ENCODE measurements at places on chromosomes 12 and 14.
A peak's percentile ranks its signal among the peaks of the same experiment; 100 is the strongest.

DNA sequence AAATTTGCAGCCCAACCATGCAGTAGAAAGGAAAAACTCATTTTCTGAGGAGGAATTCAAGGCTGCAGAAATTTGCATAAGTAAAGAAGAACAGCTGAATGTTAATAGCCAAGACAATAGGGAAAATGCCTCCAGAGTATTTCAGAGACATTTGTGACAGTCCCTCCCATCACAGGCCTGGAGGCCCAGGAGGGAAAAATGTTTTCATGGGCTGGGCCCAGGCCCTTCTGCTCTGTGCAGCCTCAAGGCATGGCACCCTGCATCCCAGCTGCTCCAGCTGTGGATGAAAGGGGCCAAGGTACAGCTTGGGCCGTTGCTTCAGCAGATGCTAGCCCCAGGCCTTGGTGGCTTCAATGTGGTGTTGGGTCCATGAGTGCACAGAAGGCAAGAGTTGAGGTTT is 62.3 kb downstream of the ATXN7L3B start:
- no peak for DNase-seq

DNA sequence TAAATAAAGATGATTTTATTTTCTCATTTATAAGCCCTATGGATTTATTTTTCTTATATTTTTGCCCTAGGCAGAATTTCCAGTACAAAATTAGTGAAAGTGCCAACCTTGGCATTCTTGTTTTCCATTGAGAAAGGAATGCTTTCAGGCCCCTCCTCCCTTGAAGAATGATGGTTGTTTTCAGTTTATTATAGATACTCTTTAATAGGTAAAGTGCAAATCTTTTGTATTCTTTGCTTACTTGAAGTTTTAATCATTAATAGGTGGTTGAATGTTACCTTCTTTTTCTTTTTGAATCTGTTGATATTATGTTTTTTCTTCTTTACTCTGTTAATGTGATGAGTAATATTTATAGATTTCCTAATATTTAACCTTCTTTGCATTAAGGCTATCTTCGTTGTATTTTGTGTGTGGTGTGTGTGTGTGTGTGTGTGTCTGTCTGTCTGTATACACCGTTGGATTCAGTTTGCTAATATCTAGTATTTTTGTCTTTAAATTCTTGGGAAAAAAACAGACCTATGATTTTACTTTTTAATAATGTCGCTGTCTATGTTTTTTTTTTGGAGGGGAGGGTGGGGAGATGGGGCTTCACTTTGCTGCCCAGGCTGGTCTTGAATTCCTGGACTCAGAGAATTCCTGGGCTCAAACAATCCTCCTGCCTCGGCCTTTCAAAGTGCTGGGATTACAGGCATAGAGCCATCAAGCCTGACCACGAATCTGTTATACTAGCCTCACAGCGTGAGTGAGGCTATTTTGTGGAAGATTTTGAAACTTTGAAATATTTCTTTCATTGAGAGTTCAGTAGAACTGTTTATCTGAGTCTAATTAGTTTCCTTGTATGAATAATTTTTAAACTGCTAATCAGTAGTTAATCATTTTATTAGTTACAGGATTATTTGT is 13.5 kb downstream of the SRGAP1 start:
- DNase-seq = no peak

GRCh38 chr14:61462566-61463193 is 141.3 kb downstream of the PRKCH start:
- DNase-seq = peak; percentile 54

- DNase-seq = peak; percentile 91
Observed at GRCh38 chr12:47863467-47863866, 41.3 kb downstream of the VDR start.

DNA sequence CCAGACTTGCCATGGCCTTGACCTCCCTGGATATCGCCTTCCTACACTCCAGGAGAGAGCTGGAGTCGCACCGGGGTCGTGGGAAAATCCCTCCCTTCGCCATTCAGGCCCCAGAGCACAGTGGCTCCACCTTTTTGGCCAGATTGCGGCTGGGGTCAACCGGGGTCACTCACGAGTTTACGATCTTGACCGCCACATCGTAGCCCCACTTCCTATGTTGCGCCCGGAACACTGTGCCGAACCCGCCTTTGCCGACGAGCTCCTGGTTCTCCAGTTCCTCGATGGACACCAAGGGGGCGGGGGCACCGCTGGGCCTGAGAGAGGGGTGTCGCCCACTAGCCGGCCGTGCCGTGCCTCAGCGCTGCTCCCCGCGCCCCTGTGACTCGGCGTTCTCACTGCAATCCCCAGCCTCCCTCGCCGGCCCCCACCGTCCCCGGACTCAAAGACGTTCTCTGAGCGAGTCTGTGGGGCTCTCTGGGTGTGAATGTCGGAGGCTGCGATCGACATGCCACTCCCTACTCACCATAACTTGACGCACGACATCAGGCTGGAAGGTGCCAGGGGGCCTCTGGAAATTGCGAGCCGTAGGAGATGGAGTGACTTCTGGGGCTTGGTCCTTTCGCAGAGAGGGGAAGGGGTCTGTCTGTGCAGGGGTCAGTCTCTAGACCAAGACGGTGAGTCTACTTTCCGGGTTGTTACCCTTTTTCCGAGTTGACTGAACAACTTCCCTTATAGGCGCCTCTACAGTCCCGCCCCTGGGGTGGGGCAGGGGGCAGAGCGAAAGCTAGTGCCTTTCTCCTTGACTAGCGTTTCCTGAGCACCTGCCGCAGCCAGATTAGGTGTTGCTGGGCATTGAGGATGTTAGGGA is at the start of gene RIPK3:
Gene RIPK3, minus strand, starts transcription at position 708 of the 868 bp plus-strand sequence. Its CDS starts 165 bp downstream, at position 543.
- no peak for DNase-seq

- no peak for DNase-seq
Observed at GRCh38 chr12:101229841-101230241, 19.8 kb upstream of the SLC5A8 start.

GRCh38 chr12:11916771-11917170 is 154.0 kb upstream of the BCL2L14 start:
- no peak for DNase-seq

GRCh38 chr12:21323736-21324135 is 11.0 kb downstream of the SLCO1A2 start:
- DNase-seq = no peak

DNA sequence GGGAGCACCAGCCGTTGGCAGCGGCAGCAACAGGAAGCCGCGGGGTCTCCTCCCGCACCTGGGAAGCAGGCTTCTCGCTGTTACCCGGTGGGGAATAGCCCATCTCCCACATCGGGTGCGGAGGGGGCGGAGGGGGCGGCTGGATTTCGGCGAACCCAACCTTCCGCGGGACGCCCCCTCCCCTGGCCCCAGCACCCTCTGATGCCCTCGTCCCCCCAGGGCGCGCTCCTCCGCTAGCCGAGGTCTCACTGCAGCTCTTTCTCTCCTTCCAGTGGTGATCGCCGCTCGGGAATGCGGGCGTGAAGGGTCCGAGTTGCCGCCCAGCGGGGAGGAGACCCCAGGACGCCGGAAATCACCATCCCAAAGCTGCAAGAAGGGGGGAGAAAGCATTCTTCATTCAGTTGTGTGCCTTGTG is 303 bp downstream of the SAMD4A start:
- DNase-seq = no peak

DNA sequence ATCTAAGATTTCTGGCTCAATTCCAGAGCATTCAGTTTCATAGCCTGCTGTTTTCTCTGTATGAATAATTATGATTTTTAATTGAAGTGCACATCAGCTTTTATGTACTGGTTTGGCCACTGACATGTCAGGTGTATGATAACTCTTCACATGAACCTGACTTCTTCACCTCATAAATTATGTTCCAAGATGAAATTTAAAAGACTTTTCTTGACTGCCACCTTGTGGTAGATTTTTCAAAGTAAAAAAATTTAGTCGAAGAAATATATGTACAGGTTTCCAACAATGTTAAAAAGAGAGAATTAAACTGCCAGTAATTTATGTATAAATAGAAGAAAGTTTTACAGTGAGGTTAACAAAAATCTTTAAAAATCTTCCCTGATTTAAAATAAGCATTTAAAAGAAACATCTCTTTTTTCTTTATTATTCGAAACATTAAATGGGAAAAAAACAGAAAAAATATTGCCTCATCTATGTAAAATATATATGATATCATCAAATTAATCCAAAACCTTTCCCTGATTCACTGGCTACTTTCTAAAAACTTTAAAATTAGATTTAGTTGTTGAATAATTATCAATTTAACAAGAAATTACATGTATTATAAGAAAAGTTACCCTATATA is 124.9 kb upstream of the ATXN7L3B start:
- no peak for DNase-seq

GRCh38 chr14:35050652-35051051 is 4.6 kb downstream of the FAM177A1 start:
- DNase-seq = no peak

DNA sequence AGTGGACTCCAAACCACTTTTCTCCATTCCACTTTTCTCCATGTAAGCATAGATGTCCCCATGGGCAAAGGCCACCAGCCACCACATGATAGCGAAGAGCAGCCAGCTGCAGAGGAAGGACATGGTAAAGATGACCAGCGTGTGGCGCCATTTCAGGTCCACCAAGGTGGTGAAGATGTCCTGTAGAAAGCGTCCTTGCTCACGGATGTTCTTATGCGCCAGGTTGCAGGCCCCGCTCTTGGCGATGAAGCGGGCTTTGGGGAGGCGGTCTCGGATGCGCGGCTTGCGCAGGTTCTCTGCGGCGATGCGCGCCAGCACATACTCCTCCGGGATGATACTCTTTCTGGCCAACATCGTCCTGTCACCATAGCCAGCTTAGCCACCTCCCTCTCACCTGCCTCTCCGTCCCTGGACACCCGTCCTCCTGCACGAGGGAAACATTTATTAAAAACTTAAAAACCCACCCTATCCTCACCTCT is 1.2 kb downstream of the KCNJ8 start:
- DNase-seq = no peak

- DNase-seq = peak; percentile 24
Observed at GRCh38 chr12:101570047-101570446, 24.7 kb upstream of the MYBPC1 start.

DNA sequence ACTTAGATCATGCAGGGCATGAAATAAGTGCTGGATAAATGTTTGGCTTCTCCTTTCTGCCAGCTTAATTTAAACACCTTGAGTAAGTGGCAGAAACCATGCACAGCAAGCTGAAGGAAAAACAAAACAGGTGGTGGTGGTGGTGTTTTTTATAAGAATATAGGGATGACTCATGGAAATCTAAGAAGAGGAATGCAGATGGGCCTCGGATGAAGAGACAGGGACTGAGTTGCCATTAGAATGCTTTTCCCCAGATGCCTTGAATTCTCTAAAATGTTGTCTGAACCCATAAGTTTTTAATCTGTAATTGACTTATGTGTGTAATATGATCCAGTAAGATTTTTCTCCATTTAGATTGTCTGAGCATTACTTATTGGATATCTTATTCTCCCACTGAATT is 93.1 kb upstream of the ZDHHC17 start:
- peak; percentile 25 for DNase-seq

- DNase-seq = peak; percentile 35
Observed at GRCh38 chr12:402029-402389, 565 bp downstream of the CCDC77 start.

- no peak for DNase-seq
Observed at GRCh38 chr12:126224032-126224431, 1158.8 kb downstream of the AACS start.

GRCh38 chr12:46983959-46984841 is 95.2 kb upstream of the PCED1B start:
- DNase-seq = peak; percentile 60

DNA sequence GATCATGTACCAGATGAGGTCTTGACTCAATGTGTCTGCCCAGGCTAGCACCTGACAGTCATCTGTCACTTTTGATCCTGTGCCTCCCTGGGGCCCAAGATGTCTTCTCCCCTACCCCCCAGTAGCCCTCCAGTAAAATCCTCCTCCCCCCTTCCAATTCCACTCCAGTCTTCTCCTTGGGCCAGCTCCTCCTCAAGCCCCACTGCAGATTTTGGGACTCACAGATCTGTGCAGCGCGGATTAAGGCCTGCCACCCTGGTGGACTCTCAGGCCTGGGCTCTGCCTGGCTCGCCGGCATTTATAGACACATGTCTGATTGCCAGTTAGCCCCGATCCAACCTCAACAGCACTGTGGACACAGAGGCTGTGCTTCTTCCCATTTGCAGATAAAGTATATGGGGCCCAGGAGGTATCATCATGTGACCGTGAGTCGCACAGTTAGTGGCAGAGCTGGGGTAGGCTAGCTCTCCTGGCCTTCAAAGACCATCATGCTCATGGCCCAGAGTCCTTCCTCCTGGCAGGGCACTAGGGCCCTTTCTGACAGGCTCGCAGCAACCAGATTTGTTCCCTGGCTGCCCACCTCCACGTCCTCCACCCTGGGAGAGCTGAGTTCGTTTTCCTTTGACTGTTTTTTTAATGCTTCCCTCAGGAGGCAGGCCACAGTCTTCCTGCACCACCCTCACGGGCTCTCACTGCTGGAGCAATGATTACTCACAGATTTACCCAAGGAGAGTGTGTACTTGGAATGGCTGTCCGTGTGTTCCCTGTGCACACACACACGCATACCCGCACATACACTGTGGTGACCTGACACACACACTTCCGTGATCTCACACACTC is 98.3 kb upstream of the DIO3 start:
- DNase-seq = no peak

DNA sequence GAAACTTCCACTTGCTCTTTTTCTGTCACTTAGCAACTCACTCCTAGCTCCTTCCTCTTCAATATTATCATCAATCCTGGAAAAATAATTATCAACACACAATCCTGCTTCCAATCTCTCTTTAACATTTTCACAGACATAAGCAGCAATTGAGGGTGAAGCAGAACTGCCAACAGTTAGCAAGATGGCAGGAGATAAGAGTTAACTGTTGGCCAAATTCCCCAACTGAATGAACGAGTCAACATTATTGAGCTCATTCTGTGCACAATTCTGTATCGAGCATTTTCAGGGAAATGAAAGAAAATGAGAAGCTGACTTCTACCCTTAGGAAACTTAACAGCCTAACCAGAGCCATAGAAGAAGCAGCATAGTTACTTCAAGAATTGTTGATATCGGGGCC is 152.0 kb downstream of the KCNA5 start:
- DNase-seq = no peak

- DNase-seq = peak; percentile 46
Observed at GRCh38 chr14:51533872-51534553, 117.7 kb upstream of the FRMD6 start.

- DNase-seq = peak; percentile 33
Observed at GRCh38 chr14:24481622-24482324, 26.3 kb downstream of the CMA1 start.

DNA sequence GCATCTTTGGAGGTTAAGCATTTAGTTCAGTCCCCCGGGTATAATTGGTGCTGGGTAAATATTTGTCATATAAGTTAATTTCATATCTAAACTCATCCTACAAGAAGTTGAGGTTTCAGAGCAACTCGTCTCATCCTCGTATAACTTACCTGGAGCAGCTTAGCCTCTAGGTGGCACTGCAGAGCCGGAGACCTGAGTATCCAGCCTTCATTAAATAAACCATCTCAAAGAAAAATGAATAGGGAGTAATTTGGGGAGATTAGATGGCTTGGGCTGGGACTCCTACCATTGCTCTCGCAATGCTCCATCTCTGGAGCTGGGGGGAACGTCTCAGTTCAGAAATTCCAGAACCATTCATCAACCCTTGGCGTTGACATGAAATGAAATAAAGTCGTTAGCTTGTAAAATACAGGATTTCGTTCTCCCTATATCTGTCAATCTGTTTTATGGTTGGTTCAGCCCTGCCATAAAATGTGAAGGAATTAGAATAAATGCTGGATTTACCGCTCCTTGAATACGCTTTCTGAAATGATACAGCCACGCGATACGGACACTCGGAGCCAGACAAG is 122.9 kb upstream of the TMEM132D start:
- no peak for DNase-seq
